ENCODE measurements at places on chromosomes 2 and 18.

- DNase-seq, result no peak
Observed at GRCh38 chr2:126784621-126785020, 114.1 kb upstream of the TEX51 start.

GRCh38 chr2:183172220-183172887 lies 48.1 kb downstream of the NUP35 start:
- no peak for DNase-seq

- DNase-seq, result no peak
Observed at GRCh38 chr2:40556739-40557138, 104.8 kb upstream of the SLC8A1 start.

DNA sequence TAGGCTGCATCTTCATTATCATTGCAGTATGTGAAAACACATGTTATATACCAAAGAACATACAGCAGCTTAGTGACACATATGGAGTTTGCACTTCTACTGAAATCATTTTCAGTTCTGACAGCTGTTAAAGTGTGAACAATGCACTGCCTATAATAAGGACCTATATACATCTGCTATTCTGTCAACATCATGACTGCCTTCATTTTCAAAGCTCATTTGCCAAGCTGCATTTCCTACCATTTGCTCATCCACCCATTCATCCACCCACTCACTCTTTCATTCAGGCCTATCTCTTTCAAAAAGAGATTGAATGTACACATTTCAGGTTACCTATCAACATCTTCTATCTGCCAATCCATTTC lies 81.7 kb upstream of the STK17B start:
- no peak for DNase-seq

GRCh38 chr2:173644146-173644545 lies 289.5 kb downstream of the CDCA7 start:
- no peak for DNase-seq

GRCh38 chr2:105538840-105539239 lies 140.0 kb upstream of the FHL2 start:
- no peak for DNase-seq

- DNase-seq, result peak; percentile 33
Observed at GRCh38 chr2:238566001-238566645, 139.4 kb downstream of the ASB1 start.

DNA sequence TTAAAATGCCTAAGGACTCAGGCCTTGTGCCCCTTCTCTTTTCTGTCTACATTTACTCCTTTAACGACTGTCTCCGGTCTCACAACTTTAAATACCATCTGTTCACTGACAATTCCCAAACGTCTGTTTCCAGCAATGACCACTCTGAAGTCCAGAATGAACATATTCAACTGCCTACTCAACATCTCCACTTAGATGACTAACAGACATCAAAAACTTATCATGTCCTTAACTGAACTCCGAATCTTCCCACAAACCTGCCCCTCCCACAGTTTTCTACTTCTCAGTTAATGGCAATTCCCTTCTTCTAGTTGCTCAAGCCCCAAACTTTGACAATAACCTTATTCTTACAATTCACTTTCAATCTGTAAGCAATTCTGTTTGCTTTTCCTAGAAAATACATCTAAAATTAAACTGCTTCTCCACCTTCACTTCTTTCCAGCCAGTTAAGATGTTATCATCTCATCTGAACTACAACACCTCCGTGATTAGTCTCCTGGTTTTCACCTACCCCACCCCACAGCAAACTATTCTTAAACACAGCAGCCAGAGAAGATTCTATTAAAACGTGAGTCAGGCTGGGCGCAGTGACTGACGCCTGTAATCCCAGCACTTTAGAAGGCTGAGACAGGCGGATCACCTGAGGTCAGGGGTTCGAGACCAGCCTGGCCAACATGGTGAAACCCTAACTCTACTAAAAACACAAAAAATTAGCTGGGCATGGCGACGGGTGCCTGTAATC lies 2.8 kb downstream of the C1D start:
- no peak for DNase-seq

DNA sequence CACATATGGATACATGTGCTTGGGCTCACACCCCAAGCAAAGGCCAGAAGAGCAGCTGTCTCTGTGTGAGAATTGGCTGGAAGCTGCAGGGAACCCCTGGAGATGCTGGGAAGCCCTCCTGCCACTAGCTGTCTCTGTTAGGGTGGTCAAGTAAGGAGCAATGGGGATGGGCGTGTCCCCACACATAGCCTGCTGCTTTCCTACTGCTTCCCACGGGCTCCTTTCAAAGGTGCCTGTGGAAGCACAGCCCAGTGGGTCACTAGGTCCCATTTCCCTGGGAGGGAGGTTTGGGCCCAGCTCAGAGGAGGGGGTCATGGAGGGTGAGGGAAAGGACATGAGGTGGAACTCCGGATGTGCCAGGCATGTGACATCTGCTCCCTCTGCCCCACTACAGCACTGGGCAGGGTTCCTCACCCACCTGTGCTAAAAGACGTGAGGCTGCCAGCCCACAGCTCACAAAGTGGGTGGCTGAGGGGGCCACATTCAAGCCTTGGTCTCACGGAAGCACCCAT lies 24.4 kb upstream of the MAL start:
- peak; percentile 5 for DNase-seq

- DNase-seq, result no peak
Observed at GRCh38 chr18:9740071-9740470, 32.0 kb downstream of the RAB31 start.

- no peak for DNase-seq
Observed at GRCh38 chr2:136236019-136236418, 118.1 kb upstream of the CXCR4 start.

GRCh38 chr2:21165350-21165749 lies 41.6 kb downstream of the TDRD15 start:
- DNase-seq, result no peak

DNA sequence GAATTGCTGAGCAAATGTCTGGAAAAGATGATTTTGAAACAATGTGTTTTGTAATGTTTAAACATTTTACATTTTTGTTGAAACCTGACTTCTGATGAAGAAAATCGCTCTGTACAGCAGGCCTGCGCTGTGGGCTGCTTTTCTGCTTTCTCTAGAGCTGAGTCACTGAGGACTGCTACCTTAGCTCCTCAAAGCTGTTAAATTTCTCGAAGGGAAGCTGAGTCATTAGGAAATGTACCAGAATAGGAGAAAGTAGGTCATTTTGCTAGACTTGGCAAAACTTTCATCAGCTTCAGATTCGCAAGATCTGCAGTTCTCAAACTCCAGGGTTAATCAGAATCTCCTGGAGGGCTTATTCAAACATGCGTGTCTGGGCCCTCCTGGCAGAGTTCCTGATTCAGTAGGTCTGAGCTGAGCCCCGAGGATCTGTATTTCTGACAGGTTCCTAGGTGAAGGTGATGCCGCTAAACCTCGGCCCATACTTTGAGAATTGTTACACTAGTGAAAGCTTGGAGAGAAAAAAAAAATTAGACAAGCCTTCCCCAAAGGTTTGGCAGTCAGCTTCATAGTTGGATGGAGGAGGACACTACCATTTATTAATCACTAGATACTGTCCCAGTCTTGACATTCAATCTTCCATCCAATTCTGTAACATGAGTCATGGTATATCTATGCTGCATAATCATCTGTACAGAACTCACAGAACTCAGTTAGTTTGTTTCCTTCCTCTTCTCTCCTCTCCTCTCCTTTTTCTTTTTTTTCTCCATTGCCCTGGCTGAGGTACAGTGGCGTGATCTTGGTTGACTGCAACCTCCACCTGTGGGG lies 297.6 kb downstream of the PARD3B start:
- DNase-seq, result peak; percentile 22

DNA sequence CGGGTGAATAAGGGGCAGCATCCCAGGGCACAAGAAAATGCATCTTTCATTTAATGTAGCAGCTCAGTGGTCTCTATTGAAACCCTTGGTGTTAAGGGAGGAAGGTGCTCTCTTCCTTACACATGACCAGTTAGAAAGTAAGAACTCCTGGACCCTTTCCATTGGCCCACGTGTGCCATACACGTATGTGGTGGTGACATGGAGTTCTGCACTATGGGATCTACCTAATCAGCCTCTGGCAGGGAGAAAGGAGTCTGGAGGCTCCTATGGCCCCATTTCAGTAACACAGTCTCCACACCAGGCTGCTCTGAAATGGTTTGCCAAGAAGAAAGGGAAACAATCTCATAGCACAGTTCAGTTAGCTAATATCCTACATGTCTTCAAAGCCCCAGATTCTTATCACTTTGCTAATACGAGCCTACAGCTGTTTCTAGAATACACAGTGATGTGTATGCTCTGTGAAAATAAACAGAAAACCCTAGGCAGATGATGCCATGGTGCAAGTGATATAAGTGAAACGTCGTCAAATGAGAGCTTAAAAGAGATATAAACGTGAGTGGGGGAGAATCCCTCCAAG lies 7.0 kb downstream of the EFEMP1 start:
- DNase-seq, result no peak

DNA sequence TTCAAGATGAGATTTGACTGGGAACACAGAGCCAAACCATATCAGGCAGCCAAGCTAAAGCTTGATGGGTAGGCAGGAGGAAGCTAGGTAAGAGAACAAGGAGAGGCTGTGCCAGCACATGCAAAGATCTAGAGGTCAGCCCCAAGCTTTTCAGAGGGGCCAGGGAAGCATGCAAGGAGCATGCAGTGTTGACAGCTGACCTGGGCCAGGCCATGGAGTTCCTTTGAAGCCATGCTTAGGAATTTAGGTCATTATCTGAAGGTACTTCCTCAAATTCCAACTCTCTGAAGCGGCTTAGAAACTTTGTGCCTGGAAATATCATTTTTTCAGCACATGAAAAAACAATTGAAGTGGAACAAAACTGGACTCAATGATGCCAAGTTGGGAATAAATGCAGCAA lies 130.8 kb downstream of the SPAG16 start:
- no peak for DNase-seq
